ENCODE measurements at places on chromosomes 16 and 17. TPM values are rescaled to one million over a fixed set of nuclear protein-coding genes. Genes with fewer than 3 reads are reported as not detected.

DNA sequence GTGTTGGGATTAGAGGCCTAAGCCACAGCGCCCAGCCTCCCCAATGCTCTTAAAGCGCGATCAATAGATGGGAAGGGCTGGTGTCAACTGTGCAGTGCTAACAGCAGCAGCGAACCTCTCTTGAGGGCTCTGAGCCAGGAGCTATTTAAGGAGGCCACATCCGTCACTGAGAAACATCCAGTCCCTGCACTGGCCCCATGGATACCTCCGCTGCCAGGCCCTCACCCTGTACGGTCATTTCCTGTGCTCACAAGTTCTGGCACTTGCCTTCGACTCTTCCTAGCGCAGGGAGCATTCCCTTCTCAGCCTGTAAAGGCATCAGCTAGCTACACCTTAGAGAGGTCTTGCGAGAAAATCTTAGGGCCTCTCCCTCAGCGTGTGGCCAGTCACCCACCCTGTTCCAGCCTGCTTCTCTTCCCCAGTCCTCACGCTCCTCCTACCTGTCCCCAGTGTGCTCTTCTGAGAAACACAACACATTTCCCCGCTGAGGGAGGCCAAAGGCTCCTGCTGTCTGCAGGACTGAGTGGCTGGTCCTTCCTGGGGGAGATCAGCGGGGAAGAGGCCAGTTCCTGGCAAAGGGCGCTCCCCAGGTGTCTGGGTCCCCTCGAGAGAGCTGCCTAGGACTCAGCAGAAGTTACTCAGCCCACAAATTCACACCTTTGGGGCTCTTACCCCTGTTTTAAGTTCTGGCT is 28.6 kb downstream of the GTF3C1 start:
- peak; percentile 55 for DNase-seq

DNA sequence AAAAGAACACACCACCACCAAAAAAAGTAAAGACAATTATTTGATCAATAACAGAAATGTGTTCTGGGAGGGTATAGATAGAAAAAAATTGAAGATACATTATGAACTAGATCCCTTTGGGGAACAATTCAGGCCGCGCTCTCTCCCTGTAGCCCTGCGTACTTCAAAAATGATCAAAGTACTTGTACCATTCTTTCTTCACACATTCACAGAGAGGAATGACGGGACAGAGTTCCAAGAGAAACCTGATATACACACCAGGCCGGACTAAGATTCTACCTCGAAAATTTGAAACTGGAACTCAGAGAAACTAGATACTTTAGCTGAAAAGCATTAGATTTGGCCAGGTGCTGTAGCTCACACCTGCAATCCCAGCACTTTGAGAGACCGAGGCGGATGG is 50.0 kb downstream of the CNOT1 start:
- DNase-seq, result no peak

DNA sequence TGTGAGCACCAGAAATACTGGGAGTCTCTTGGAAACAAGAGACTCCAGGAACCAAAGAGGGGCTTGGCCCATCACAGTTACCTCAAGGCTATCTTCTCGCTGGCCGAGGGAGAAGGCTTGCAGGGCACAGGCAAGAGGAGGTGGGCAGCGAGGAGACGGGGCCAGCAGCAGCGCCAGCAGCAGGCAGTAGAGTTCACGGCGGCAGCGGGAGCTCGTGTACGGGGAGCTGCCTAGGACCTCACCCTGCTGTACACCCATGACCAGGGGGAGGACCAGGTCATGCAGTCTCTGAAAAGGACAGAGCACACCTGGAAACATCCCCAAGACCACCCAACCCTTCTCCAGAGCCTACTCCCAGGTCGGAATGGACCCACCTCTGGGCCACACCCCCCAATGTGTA is 30.8 kb downstream of the PELP1 start:
- no peak for DNase-seq

GRCh38 chr16:16154281-16154951 is 68.9 kb downstream of the ABCC6 start:
- no peak for DNase-seq

DNA sequence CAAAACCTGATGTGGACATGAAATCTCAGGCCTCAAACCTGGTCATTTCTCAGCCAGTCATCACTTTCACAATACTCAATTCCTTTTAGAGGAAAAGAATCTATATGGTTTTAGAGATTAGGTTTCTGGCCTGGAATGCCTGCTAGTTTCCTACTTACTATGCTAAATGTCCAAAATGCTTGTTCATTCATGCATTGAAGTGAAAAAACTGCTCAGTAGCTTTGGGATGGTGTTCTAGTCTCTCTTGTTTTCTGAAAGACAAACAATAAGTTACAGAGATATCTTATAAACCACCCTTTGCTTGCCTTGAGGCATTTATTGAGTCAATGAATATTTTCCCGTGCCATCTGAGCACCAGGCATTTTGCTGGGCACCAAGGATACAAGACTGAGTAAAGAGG is 1146.5 kb upstream of the GOT2 start:
- no peak for DNase-seq

DNA sequence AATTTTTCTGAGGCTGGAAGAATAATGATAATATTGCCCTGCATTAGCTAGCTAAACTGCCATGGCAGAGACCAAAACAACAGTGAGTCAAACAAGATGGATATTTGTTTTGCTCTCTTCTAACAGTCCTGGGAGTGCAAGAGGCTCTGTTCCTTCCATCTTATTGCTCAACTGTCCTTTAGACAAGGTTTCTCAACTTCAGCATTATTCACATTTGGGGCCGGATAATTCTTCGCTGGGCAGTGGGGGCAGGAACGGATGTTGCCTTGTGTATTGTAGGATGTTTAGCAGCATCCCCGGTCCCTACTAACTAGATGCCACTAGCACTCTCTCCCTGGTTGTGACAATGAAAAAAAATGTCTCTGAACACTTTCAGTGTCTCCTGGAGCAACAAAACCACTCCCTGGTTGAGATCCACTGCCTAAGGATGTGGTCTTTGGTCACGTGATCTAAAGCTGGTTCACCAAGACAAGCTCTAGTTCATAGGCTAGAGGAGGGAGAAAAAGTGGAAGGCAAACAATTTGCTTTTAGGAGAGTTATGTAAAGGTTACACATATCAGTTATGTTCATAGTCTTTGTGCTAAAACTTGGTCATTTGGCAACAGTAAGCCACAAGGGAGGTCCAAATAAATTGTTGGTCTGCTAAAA is 144.4 kb downstream of the PCTP start:
- DNase-seq, result no peak

- DNase-seq, result no peak
Measured at GRCh38 chr16:73032541-73033270, 15.2 kb downstream of the ZFHX3 start.

DNA sequence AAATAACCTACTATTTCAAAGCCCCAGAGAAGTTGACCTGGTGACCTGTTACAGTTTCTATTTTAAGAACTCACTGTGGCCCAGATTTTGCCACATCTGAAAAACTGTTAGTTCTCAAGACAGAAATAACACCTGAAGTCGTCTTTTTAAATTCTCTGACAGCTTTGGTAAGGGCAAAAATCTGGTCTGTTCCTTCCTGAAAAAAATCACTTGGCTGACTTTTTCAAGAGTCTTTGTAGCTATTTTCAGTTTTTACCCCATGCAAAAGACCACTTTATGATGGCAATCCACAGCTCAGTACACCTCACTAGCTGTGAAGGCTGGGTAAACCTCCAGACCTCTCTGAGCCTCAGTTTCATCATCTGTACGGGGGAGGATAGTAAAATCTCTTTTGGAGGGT is 60.7 kb upstream of the SREBF1 start:
- DNase-seq, result no peak

GRCh38 chr16:30628628-30629540 is 18.7 kb upstream of the ZNF689 start:
- DNase-seq, result peak; percentile 88

DNA sequence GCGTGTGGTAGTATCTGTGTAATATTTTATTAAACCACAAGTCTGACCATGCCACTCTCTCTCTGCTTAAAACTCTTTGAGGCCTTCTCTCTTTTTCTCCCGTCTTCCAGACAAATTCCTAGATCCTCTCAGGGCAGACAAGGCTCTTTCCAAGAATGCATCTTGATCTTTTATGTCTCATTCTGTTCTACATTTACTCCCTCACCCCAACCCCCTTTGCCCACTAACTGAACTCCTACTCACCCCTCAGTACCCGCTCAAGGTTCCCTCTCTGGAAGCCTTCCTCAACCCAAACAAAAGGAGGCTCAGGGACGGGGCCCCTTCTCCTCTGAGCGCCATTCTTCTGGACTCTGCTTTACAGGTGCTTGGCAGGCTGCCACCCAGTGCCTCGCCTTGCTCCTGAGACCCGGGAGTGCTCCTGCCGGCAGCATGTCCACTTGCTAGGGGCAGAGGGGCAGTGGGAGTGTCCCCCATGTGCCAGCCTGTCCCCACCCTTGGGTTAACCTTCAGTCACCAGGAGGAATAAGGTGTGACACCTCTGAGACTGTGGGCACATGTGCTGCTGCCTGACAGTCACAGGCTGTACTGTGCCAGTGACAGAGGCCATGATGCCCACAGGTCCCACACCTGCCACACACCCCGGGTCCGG is 9.2 kb downstream of the SLC13A2 start:
- DNase-seq, result no peak

GRCh38 chr17:56727876-56728617 is 105.7 kb downstream of the C17orf67 start:
- DNase-seq, result no peak

GRCh38 chr17:45265821-45266220 is 3.9 kb upstream of the SPATA32 start:
- DNase-seq, result no peak

DNA sequence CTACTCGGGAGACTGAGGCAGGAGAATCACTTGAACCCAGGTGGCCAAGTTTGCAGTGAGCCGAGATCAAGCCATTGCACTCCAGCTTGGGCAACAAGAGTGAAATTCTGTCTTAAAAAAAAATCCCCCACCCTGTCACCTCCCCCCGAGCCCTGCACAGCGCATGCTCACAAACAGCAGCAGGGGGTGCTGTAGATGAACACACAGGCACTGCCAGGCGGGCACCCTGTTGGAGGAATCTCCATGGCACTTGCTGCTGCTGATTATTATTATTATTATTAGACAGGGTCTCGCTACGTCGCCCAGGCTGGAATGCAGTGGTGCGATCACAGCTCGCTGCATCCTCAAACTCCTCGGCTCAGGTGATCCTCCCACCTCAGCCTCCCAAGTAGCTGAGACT is 24.6 kb downstream of the FZD2 start:
- DNase-seq, result no peak

DNA sequence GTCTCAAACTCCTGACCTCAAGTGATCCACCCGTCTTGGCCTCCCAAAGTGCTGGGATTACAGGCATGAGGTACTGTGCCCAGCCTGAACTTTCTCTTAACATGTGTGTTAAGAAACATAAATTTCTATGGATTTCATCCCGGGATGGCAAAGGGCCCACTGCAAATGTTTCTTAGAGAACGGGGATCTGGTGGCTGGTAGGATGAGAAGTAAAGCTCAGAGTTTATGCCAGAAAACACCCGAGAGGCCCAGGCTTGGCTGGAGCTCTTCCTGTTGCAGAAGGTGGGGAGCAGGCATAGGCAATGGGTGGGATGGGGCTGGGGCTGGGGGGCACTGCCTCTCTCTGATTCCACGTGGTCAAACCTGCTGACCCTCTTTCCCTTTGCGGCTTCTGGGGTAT is 5.6 kb upstream of the CARHSP1 start:
- DNase-seq, result no peak

- peak; percentile 69 for DNase-seq
Measured at GRCh38 chr16:31108035-31108793, at the start of gene BCKDK. TSS of gene BCKDK (plus strand) at chr16:31108386. CDS start at chr16:31109224, 838 bp downstream.

- DNase-seq, result peak; percentile 77
Measured at GRCh38 chr16:678858-679813, 1.1 kb upstream of the STUB1 start.

DNA sequence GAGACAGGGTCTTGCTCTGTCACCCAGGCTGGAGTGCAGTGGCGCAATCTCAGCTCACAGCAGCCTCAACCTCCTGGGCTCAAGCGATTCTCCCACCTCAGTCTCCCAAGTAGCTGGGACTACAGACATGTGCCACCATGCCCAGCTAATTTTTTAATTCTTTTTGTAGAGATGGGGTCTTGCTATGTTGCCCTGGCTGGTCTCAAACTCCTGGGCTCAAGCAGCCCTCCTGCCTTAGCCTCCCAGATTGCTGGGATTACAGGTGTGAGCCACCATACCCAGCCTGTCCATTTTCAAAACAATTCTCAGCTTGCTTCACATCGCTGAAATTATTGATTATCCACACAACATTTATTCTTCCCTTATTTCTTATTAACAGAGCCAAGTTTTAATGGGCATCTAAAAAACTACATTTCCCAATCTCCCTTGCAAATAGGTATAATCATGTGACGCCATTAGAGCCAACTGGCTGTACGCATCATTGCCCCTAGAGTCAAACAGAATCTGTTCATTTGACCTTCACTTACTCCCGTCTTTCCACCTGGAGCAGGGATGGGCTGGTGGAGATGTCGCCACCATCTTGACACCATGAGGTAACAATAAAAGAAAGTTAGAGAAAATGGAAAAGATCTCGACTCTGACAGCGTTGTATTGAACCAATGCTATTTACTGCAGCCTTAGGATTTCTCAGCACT is 148.0 kb upstream of the FOXF1 start:
- no peak for DNase-seq

DNA sequence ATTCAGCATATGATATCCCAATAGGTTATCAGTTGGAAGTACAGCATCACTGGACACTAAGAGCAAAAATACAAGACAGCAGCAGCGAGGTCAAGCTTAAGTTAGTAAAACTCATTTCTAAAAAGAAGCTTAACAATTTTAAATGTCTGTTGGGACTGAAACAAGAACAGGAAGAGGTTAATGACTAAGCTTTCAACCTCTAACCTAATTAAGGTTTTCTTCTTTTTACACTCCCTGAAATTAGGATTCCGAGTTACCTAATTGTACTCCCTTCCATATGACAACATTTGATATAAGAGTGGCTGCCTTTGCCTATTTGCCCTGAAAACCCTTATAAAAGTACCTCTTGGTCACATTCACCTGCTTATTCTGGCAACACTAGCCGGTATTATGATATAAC is 34.3 kb downstream of the CPSF4L start:
- DNase-seq, result no peak

- no peak for DNase-seq
Measured at GRCh38 chr17:81845881-81846742, 11.3 kb upstream of the PPP1R27 start.

GRCh38 chr16:69595127-69596036 is 29.6 kb downstream of the NFAT5 start:
- no peak for DNase-seq

Gene KRTAP4-3
- not detected for total RNA-seq

Gene CNTD1
- 0.75 TPM for total RNA-seq

Gene MVD
- total RNA-seq, result 43.9 TPM

Gene VPS25
- 54.0 TPM for total RNA-seq

Gene ABCC3
- total RNA-seq, result 226 TPM

Gene TPSD1
- total RNA-seq, result 5.0 TPM
